ENCODE measurements at places on chromosomes 1 and 21.
A peak's percentile ranks its signal among the peaks of the same experiment; 100 is the strongest.

GRCh38 chr1:2163205-2163604, 31.4 kb downstream of the FAAP20 start:
- no peak for DNase-seq

GRCh38 chr1:22416555-22417454, 34.8 kb upstream of the ZBTB40 start:
- DNase-seq, result peak; percentile 26

GRCh38 chr1:203117611-203118575, 9.6 kb upstream of the ADORA1 start:
- DNase-seq, result no peak

GRCh38 chr1:67209521-67209920, 43.3 kb downstream of the IL23R start:
- no peak for DNase-seq

DNA sequence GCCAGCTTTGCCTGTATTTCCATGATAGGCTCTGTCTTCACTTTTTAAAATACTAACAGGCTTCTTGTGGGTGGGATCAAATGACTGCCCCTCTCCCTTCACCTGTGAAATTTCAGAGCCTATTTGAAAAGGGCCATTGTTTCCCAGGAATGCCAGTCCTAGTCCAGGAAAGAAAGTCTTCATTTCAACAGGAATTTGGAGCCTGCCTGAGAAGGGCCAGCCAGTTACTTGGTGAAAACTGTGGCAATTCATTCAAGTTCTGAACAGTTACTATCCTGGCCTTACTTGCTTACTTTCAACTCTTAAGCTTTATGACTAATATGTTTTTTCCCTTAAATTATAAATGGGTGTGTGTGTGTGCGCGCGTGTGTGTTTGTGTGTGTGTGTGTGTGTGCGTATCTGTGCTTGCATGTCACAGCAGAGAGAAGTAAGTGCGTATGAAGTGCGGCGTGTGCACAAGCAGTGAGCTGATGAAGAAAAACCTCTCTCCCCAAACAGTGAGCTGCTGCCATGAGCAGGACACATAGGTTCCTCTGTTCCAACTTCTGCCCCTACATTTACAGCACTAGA, 67.5 kb upstream of the RNPC3 start:
- no peak for DNase-seq

- no peak for DNase-seq
Measured at GRCh38 chr1:235563513-235564061, 59.3 kb upstream of the B3GALNT2 start.

DNA sequence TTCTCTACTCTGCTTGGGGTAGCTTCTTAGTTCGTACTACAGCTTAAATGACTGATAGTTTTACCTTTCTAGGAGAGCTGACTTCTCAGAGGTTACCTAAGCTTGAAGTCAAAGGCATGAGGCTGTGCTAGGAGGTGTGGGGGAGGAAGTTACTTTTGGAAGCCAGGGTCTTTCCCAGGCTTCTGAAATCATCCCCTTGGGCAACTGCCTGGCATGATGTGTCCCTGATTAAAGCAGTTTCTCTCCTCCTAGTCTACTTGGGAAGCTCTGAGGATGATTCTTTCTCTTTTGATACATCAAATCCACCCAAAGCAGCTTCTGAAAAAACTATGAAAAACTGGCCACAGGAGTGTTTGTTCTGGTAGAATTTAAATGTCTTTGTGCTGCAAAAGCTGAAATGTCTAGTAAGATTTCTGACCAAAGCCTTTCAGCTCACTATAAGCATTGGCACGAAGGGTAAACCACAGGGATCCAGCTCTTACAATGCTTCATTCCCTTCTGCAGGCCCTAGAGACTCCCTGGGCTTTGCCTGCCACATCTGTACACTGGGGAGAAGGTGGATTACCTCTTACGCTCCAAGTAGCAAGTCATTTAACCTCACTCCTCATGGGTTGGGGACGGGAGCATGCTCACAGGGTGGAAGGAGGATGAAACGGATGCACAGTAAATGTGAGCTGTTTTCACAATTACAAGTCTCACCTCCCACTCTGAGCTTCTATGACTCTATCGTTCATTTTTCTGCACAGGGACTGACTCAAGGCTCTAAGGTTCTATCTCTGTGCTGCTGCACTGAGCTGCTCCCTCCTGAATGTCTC, 59.6 kb downstream of the RUNX1 start:
- DNase-seq, result no peak

- DNase-seq, result no peak
Measured at GRCh38 chr1:241270016-241270415, 87.0 kb downstream of the RGS7 start.

- DNase-seq, result no peak
Measured at GRCh38 chr1:162110910-162111309, 41.4 kb downstream of the NOS1AP start.

DNA sequence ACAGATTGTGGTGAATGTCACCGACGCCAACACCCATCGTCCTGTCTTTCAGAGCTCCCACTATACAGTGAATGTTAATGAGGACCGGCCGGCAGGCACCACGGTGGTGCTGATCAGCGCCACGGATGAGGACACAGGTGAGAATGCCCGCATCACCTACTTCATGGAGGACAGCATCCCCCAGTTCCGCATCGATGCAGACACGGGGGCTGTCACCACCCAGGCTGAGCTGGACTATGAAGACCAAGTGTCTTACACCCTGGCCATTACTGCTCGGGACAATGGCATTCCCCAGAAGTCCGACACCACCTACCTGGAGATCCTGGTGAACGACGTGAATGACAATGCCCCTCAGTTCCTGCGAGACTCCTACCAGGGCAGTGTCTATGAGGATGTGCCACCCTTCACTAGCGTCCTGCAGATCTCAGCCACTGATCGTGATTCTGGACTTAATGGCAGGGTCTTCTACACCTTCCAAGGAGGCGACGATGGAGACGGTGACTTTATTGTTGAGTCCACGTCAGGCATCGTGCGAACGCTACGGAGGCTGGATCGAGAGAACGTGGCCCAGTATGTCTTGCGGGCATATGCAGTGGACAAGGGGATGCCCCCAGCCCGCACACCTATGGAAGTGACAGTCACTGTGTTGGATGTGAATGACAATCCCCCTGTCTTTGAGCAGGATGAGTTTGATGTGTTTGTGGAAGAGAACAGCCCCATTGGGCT, 3.0 kb downstream of the CELSR2 start:
- no peak for DNase-seq

DNA sequence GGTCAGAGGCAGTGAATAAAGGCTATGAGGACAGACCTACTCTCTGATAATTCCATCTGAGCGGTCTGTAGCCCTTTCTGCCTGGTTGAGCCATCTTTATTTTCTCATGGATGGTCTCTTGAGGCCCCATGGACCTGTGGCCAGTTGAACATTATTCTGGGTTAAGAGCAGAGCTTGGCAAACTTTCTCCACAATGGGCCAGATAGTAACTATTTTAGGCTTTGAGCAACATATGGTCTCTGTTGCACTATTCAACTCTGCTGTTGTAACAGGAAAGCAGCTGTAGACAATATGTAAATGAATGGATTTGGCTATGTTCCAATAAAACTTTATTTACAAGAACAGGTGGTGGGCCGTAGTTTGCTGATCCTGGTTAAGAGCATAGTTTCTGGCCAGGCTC, 62.7 kb downstream of the KAZN start:
- DNase-seq, result no peak

DNA sequence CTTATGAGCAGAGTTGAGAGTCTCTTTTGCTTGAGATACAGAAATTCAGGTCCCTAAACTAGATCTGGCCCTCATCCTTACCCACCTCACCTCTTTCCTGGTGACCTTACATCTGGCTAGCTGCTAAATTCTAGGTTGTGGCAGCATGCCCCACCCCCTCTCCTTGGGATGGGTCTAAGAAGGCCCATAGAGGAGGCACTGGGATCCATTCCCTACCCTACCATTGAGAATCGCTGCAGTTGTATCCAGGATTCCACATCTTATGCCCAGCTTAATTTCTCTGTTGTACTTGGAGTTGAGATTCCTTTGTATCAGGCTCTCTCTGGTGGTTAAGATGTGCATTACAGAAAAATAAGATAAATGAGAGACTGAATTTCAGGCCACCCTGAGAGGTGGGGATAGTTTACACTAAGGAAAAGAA, 9.5 kb upstream of the TMEM39B start:
- no peak for DNase-seq

- DNase-seq, result no peak
Measured at GRCh38 chr1:14810595-14811361, 212.3 kb downstream of the KAZN start.

GRCh38 chr1:111961016-111961415, 28.5 kb downstream of the KCND3 start:
- DNase-seq, result no peak

DNA sequence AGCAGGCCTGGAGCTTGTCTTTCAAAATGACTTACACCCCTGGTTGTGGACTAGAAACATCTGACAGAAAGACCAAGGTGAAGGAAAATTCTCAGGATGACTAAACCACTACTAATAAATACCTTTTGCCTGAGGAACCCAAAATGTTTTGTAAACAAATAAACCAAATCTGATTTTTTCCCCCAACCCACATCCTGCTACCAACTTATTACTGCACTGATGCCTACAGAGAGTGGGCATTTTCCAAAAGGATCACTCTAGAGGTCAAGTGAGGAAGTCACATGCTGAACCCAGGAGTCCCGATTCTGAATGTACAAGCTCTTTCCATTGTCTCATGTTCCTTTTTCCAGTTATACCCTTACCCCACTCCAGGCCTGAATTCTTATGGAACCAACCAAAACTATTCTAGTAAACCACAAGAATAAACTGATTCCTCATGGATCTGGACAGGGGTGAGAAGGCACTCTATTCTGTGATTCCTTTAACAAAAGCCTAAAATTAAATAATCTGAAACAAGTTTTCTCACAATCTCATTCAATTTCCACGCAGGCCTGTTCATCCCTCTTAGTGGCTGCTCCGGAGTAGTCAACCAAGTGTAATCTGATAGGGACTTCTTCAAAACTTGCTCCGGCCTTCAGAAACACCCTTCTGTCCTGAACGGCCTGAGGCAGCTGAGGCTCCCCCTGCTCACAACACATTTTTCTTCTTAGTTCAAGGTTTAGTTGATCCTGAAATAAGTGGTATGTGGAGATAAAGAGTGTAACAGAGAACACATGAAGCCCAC, 1.4 kb downstream of the PI4KB start:
- no peak for DNase-seq

- no peak for DNase-seq
Measured at GRCh38 chr1:159827549-159827948, 876 bp downstream of the SLAMF8 start.

DNA sequence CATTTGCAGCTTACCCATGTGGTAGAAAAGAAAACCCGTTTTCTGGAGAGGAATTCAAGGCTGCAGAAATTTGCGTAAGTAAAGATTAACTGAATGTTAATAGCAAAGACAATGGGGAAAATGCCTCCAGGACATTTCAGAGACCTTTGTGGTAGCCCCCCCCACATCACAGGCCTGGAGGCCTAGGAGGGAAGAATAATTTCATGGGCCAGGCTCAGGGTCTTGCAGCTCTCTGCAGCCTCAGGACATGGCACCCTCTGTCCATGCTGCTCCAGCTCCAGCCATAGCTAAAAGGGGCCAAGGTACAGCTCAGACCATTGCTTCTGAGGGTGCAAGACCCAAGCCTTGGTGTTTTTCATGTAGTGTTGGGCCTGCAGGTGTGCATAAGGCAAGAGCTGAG, 92.7 kb upstream of the ZNF678 start:
- DNase-seq, result no peak

- no peak for DNase-seq
Measured at GRCh38 chr1:143652187-143652586, 319.6 kb downstream of the FAM72C start.

All from HL-60 (cell line).